Dermis microvascular lymphatic vessel endothelial cell (primary cell): ENCODE measurements at places on chromosomes 4 and X. TPM values are rescaled to one million over a fixed set of nuclear protein-coding genes. Genes with fewer than 3 reads are reported as not detected.
A peak's percentile ranks its signal among the peaks of the same experiment; 100 is the strongest.

The POF1B gene
- 3.7 and 4.3 TPM in 2 replicates for total RNA-seq

The SMARCA1 gene
- total RNA-seq = 16.4 and 21.7 TPM in 2 replicates

The CYP4V2 gene
- 3.1 and 4.3 TPM in 2 replicates for total RNA-seq

GRCh38 chr4:40564815-40565483 is 64.7 kb downstream of the RBM47 start:
- DNase-seq = no peak

DNA sequence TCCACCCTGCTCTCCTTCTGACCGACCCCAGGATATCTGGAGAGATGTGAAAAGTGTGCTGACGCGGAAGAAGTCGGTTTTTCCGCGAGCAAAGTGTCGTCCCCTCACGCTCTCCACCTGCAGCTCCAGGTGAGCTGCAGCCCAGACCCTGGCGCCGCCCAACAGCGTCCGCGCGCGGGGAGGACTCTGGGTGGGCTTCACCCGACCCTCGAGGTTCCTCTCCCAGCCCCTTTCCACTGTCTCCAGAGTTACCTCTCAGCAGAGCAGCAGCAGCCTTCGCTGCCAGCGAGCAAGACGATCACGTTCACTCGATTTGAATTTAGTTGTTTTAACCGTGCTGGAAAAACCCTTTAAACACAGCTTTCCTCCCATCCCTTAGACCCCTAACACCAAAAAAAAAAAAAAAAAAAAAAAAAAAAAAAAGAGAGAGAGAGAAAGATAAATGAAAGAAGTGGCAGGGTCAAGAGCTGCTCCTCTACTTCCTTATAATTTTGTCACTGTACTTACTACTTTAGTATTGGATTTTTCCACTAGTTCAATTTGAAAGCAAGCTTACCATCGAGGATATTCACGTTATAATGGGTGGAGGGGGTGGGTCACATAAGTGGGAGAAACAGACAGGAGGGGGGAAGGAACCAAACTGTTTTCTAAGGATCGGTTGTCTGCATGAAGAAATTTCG is 758 bp upstream of the NR3C2 start:
- DNase-seq = no peak

GRCh38 chr4:7370038-7370437 is 64.7 kb downstream of the PSAPL1 start:
- DNase-seq = no peak

GRCh38 chr4:22477136-22477812 is 38.6 kb downstream of the ADGRA3 start:
- DNase-seq = no peak

- DNase-seq = no peak
Observed at GRCh38 chr4:87551361-87551760, 22.2 kb upstream of the SPARCL1 start.

DNA sequence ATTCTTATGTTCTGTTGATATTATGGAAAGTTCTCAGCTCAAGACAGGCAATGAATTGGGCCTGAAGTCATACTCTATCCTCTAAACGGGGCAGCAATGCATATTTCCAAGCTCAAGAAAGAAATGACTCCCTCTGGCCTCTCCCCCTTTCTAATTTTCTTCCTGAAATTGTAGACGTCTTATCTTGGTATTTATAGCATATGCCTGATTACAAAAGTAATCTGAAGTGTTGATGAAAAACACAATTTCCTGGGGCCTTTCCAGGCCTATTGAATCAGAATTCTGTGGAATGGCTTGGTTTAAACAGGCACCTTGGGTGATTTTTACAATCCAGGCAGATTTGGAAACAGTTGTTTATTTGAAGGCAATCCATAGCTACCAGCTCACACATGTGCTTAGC is 21.4 kb upstream of the PGRMC2 start:
- no peak for DNase-seq

DNA sequence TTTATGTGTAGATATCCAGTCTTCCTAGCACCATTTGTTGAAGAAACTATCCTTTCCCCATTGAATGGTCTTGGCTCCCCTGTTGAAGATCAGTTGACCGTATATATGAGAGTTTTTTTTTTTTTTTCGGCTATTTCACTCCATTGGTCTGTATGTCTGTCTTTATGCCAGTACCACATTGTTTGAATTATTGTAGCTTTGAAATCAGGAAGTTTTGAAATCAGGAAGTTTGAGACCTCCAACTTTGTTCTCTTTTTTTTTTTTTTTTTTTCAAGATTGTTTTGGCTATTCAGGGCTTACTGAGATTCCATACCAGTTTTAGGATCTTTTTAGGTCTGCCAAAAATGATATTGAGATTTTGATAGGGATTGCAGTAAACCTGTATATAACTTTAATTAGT is 4.3 kb upstream of the SCD5 start:
- DNase-seq = peak; percentile 20

DNA sequence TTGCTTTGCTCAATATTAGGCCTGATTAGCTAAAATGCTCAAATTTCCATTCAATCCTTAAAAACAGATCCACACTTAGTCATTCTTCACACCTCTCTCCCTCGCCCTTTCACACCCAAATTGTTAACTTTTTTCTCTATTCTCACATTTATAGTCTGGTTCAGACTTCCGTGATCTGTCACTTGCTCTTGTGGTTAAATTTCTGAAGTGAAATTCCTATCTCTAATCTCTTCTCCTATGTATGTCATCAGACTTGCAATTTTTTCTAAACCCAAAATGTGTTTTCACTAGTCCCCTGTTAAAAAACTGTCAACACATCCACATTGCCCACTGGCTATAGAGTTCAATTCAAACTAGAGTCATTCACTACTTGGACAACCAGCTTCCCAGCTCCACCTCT is 63.2 kb downstream of the SNCA start:
- no peak for DNase-seq

GRCh38 chr4:171017593-171017992 is 795.6 kb upstream of the GALNTL6 start:
- DNase-seq = no peak

GRCh38 chrX:107602694-107603239 is 25.5 kb upstream of the PRPS1 start:
- DNase-seq = no peak

- peak; percentile 39 for DNase-seq
Observed at GRCh38 chrX:151680805-151681204, 14.5 kb upstream of the PRRG3 start.

DNA sequence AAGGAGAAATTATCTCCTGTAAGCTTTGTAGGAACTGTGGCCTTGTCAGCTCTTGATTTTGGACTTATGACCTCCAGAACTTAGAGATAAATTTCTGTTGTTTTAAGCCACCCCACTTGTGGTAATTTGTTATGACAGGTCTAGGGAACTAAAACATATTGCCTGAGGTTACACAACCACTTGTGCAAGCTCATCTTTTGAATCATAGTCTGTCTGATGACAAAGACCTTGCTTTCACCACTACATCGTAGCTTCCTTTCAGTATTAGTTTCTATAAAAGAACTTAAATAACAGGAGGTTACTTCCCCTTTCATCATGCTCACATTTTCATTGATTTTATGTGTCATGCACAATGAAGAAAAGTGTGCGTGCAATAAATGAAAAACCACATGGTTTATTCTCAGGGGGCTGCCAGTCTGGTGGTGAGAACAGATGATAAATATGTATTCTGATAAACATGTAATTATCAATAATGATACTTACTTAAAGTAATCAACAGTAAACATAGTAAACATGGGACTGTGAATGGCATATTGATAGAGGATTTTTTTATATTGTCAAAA is 690.0 kb upstream of the HS3ST1 start:
- no peak for DNase-seq

DNA sequence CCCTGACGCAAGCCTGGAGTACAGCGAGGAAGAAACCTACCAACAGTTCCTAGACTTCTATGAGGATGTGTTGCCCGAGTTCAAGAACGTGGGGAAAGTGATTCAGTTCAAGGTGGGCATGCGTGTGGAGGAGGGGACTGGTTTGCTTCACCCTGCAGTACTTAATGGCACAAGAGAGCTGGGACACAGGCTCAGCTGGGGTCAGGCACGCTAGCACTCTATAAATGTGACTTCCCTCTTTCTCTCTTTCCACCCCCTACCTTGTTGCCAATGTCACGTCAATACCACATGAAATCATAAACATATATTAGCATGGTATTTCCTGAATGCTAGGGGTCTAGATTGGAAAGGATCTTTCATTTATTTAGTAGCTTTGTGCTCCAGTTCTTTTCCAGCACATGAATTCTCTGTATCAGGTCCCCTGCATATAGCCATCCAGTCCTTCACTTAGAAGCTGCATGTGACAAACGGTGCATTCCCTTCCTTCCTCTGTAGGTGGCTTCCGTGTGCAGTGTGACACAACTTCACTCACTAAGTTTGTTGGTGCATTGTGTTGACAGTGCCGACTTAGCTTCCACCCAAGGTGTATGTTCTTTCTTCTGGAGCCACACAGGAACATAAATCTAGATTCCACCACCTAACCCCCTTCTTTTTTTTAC is 25.6 kb downstream of the ZRSR2 start:
- peak; percentile 16 for DNase-seq

GRCh38 chr4:54781756-54782155 is 124.0 kb downstream of the KIT start:
- DNase-seq = no peak

DNA sequence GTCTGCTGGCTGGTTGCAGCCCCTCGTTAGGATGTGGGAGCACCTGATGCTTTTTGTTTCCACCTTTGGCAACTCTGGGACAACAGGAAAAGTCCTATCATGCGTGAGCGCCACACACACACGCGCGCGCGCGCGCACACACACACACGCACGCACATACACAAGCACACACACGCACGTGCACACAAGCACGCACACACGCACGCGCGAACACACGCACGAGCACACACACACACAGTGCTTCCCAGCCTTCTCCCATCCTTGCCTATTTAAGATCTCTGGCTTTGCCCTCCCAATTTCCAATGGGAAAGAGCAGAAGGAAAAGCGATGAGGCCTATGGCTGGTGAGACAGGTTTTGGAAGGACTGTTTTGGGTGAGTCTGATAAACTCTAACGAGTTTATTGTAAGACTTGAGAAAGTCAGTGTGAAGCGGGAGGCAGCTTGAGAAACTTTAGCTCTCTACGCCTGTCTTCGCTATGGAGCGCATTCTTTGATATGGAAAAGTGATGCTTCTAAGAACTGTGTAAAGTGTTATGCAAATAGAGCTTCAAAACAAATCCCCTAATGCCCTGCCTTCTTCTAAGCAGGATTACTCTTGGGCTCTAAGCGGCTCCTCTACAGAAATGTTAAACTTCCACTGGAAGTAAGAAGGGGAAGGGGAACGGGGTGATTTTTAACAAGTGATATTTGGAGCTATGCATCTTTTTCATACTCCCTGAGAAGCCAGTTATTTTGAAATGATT is 11.8 kb downstream of the SUPT20HL1 start:
- no peak for DNase-seq

DNA sequence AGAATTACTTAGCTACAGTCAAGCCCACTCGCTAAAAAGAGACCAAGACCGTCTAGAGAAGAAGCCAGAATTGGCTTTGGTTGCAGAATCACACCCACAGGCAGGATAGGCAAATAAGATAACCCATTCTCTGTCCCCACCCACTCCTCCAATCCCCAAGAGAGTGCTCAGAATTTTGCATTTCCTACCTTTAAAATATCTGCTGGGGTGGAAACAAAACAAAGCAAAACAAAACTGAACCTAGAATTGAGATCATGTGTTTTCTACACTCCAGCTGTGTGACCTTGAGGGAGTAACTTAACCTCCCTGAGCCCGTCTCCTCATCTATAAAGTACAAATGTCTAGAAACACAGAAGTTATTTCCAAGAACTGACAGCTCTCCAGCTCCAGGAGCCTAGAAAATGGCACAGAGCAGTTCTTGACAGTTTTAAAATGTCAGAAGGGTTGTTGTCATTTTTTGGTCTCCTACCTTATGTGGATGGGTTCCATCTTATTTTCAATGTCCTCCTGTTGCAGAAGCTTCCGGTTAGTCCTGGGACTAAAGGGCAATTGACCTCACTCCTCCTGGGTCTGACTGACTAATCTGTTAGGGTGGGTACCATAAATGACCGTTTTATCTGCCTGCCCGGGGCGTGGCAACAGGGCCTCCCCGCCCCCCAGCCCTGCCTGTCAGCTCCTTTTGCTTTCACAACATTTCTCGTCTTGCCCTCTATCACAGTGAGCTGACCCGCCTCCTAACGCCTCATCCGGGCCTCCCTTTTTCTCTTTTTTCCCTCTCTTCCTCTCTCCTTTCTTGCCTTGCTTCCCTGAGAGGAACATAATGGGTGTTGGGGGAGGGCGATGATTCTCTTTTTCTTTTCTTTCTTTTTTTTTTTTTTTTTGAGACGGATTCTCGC is 114.0 kb downstream of the RBM47 start:
- no peak for DNase-seq

GRCh38 chrX:74179071-74179470 is 124.9 kb upstream of the ZCCHC13 start:
- DNase-seq = no peak
